Renal pelvis (tissue), 12 donors: ENCODE measurements at places on chromosomes 2 and 18.

DNA sequence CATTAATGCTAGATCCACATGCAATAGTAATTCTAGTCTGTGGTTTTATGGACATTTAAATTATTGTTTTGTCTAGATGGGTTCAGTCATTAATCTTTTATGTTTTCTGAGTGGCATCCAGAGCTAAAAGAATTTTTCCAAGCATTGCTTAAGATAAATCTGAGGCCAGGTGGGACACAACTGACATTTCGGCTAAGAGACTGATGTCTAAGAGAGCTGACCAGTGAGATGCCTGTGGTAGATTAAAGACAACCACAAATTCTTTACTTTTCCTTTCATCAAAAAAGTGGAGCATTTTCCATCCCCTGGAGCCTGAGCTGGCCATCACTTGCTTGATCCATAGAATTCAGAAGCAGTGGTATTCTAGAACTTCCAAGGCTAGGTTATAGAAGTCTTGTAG, 182.2 kb downstream of the NRP2 start:
- no peak for DNase-seq

DNA sequence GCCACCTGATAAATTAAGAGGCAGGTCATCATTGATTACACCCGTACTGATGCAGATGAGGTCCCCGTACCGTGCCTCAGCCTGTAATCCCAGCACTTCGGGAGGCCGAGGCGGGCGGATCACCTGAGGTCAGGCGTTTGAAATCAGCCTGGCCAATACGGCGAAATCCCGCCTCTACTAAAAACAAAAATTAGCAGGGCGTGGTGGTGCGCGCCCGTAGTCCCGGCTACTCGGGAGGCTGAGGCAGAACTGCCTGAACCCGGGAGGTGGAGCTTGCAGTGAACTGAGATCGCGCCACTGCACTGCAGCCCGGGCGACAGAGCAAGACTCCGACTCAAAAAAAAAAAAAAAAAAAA, 683 bp upstream of the ENOSF1 start:
- no peak for DNase-seq

GRCh38 chr2:38876407-38876806, 631 bp downstream of the MORN2 start:
- no peak for DNase-seq

DNA sequence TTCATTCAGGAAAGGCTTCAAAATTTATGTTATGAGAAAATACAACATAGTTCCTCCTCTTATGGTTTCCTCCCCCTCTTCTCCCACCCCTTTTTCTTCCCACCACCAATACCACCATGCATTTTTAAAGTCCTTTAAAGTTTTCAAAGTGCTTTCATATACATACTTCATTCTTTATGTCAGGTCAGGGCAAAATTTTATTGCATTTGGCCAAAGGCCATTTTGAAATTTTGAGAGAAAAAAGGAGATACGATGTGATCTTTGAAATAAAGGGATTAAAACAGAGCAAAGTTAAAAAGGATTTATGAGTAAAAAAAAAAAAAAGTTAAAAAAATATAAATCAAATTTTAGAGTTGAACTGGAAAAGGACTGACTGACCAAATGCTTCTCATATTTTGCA, 792.5 kb upstream of the FANCL start:
- peak; percentile 75 for DNase-seq

DNA sequence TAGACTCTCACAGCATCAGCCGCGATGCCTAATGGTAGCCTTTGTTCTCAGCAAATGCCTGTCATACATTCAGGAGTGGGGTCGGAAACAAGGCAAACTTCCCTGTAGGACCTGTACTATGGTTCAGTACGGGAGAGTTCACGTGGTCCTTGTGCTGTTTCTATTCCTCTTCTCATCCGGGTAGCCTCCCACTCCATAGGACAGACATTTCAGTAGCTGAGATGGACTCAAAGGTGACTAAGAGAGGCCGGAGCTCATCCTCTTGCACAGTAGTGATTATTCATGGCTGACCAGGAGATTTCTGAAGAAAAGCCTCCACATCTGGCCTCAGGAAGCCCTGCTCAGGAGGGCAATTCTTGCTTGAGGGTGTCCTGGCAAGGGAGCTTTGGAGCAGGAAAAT, 117.8 kb upstream of the SPRED2 start:
- no peak for DNase-seq

DNA sequence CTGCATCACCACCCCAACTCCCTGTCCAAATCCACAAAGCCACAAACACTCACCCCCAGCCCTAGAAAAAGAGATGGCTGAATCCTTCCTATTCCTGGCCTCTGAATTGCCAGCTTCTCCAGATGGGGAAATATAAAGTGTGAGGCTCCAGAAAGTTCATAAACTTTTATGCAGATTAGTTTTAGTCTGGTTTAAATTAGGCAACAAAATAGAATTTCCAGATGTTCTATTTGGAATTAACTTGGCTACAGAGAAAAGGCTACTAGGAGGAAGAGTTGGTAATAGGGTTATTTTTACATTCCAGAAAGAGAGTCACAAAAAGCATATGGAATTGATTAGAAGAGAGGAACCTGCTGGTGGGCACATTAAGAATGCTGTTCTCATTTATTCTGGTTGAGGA, 56.0 kb downstream of the EN1 start:
- DNase-seq = no peak

- DNase-seq = no peak
Measured at GRCh38 chr18:58288921-58289797, 245.1 kb downstream of the NEDD4L start.

- no peak for DNase-seq
Measured at GRCh38 chr18:29123706-29124530, 947.0 kb upstream of the CDH2 start.

- DNase-seq = no peak
Measured at GRCh38 chr2:219484343-219485200, 14.1 kb upstream of the GMPPA start.

DNA sequence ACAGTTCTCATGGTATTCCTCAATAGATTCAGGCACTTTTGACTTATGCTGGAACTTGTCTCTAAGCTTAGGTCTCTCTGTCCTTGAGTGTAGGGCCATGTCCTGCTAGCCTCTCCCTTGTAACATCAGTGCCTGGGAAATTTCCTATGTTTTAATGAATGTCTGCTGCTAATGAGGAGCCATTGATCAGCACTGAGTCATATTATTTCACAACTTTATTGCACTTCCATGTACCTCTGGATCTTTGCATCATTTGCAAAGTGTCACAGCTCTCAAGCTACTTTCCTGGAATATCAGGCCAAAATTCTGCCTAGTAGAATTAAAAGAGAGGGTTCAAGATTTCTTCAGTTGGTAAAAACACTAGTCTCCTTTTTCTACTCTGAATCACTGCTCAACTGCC, 102.5 kb downstream of the GAREM1 start:
- no peak for DNase-seq

GRCh38 chr2:223744580-223744979, 92.8 kb downstream of the AP1S3 start:
- DNase-seq = no peak

GRCh38 chr2:71935262-71935848, 212.3 kb downstream of the CYP26B1 start:
- no peak for DNase-seq

- DNase-seq = no peak
Measured at GRCh38 chr2:163756588-163756987, 20.8 kb upstream of the FIGN start.

GRCh38 chr18:9827793-9828505, 57.8 kb upstream of the TXNDC2 start:
- no peak for DNase-seq

DNA sequence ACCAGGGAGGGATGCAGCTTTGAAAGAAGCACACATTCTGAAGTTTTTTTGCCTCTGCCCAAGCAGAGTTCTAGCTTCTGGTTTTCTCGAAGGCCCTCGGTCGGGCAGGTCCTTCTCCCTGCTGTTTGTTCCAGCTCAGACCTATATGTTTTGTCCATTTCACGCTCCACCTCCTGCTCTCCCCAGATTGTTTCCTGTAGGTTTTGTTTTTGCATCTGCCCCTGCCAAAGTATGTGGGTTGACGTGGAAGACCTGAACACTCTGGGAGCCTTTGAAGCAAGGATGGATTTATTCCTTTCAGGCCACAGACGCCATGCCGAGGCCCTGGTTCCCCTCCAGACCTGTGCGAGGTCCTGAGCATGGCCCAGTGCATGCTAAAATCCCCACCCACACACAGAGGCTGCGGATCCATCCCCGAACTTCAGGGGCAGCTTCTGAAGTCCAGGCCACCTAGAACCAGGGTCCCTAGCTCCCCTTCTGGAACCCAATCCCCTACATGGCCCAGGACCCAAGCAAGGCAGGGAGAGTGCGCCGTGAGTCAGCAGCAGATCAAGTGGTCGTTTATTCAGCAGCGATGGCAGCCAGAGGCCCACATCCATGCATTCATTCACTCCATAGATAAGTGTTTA, 205.4 kb downstream of the KLHL29 start:
- DNase-seq = no peak

DNA sequence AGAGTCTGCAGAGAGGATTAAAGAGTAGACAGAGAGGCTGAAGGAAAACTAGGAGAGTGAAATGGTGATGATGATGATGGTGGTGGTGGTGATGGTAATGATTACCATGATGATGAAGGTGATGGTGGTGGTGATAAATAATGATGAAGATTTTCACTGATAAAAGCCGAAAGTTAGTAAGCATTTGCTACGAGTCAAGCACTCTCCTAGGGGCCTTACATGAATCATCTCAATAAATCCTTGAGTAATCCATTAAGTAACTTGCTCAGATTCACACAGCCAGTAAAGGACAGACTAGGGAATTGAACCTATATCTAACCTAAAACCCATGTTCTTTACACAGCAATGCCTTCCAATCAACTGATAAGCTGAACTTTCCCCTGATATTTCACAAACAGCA, 106.7 kb upstream of the PGAP1 start:
- no peak for DNase-seq

DNA sequence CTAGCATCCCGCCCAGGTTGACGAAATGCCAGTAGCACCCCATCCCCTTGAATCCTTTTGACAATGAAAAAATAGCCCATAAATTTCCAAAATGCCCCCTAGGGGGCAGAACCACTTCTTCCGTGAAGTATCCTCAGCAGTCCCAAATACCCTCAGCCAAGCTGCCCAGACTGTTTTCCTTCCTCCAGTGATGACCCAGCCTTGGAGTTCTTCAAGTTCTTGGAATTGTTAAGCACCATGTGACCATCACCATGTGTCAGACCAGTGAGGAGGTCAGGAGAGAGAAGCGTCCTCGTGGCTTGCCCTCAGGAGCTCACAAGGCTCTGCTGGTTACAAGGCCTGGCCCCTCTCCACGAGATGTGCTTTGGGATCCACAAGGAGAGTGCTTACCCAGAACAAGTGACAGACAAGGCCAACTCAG, 1.4 kb upstream of the SLC23A3 start:
- DNase-seq = peak; percentile 40

DNA sequence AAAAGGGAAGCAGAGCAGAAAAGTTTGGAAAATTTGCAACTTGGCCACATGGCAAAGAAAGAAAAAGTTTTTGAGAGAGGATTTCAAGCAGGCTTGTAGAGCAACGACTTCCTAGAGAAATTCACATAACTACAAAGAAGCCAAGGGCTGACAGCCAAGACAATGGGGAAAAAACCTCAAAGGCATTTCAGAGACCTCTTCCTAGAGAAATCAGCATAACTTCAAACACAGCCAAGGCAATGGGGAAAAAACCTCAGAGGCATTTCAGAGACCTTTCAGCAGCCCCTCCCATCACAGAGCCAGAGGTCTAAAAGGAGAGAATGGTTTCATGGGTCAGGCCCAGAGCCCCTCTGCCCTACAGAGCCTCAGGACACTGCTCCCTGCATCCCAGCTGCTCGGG, 7.2 kb downstream of the ADI1 start:
- DNase-seq = no peak

DNA sequence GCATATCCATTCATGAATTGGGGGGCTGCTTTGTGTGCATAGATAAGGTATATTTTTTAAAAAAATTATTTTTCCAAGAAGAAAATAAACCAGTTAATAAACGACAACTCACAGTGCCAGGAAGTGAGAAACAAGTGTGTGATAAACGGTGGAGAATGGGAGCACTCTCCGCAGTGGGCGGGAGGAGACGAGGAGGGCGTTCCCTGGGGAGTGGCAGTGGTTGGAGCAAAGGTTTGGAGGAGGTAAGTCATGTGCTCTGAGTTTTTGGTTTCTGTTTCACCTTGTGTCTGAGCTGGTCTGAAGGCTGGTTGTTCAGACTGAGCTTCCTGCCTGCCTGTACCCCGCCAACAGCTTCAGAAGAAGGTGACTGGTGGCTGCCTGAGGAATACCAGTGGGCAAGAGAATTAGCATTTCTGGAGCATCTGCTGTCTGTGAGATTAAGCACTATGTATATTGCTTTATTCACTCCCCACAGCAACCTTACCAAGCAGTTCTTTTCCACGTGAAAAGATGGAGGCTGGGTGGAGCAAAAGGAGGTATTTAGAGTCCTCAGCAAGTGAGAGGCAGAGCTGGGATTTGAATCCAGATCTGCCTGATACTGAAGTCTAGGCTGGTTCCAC, 27.0 kb upstream of the CASP8 start:
- DNase-seq = no peak

- DNase-seq = no peak
Measured at GRCh38 chr2:68796295-68796905, 61.8 kb downstream of the ARHGAP25 start.

- DNase-seq = no peak
Measured at GRCh38 chr2:25420820-25421237, 79.1 kb upstream of the DNMT3A start.

DNA sequence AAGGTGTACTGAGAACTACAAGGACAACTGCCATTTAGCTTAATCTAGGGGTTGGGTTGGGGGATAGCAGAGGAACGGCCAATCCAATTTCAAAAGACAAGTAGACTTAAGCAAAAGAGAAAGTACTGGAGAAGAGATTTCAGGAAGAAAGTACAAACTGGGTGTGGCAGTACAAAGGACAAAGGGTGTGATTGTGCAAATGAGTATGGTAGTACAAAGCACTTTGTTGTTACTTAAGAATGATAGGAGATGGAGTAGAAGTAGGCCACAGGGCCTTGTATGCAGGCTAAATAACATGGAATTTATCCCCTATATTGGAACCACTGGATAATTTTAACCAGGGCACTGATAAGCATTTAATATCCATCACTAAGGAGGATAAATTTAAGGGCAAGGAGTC, 4.7 kb upstream of the ORC2 start:
- no peak for DNase-seq

DNA sequence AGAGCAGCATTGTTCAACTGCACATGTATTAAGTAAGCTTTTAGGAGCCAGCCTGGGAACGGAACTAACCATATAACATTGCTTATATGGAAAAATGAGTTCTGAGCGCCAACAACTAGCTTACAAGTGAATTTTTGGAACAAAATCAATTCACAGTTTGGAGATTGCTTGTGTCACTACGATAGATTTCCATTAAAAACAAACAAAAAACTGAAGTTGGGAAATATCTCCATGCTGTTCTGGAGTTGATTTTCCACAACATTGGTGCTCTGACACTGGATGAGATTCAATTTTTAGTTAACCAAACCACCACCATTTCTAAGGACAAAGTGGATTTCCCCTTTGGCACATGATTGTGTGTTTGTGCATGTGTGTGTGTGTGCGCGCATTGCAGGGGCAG, 56.9 kb upstream of the ZNF397 start:
- no peak for DNase-seq

DNA sequence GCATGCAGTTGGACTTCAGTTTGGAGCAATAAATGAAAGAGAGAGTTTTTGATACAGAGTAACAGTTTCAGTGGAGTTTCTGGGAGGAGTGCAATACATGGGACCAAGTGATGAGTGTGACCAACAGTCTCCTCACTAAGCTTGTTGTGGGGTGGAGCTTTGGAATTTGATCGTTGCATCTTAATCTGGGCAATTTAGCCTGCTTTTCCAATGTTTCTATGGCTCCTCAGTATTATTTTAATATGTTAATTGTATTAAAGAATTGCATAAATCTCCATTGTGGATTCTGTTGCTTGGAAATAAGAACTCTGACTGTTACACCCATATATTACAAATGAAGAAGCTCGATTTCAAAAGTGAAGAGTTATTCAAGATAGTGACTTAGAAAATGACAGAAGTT, 446.6 kb upstream of the LRATD1 start:
- DNase-seq = no peak
